Effector CD4-positive, alpha-beta T cell (primary cell): ENCODE measurements at places on chromosomes 13 and 19.

DNA sequence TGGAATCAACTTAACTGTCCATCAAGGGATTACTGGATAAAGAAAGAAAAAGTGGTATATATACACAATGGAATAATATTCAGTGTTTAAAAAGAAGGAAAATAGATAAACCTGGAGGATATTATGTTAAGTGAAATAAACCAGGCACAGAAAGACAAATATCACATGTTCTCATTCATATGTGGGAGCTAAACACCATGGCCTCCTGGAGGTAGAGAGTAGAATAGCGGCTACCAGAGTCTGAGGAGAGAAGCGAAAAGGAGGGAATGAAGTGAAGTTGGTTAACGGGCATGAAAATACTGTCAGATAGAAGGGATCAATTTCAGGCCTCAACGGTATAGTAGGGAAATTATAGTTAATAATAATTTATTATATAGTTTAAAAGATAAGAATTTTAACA is 147.5 kb upstream of the OBI1 start:
- DNase-seq, result no peak

DNA sequence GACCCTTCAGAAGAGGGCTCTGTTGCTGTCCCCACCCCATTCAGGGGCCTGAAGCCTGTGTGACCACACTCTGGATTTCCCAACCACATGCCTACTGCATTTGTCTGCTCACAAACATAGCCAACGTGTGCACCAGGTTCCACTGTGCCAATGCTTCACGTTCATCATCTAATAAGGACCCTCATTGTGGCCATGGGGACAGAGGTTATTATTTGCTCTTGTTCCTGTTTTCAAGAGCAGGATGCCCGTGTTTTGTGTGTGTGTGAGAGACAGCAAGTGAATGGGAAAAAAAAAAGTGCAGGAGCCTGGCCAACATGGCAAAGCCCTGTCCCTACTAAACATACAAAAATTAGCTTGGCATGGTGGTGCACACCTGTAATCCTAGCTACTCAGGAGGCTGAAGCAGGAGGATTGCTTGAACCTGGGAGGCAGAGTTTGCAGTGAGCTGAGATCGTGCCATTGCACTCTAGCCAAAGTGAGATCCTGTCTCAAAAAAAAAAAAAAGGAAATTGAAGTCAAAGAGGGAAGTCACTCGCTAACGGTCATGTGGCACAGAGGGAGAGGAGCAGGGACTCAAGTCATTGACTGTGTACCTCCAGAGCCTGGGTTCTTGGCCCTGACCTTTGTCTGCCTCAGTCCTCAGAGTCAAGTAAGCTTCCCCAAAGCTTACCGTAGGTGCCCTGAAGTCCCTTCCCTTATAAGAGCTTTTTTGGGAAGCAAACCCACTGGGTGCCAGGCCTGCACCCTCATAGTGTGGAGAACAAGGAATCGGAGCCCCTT is 6.9 kb downstream of the B3GNT8 start:
- no peak for DNase-seq

DNA sequence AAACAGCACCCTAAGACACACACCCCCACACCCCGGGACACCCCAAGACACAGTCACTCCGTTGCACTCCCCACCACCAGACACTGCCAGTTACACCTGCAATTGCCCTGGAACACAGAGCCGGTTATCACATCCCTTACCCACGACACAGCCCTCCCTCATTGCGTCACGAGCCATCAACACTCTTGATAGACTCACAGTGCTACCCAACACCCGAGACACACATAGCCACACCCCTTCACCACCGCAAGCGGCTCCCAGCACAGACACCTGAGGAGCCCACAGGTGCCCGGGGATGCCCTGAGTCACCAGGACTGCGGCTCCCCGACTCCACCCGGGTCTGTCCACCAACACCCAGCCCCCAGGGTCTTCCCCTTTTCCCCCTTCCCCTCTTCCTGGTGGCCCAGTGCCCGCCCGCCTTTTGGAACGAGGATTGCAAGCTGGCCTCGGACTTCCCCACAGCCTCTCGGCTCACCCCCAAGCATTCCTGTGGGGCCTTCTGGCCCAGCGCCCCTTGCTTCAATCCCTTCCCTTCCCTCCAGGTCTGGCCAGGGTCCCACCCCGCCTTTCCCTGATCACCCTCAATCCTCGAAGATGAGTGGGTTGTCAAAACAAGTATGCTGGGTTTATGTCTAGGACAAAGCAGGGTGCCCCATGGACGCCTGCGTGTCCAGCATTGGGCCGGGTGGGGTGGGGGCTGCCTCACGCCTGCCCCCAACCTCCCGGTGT is 1.7 kb upstream of the PTGER1 start:
- DNase-seq, result no peak

DNA sequence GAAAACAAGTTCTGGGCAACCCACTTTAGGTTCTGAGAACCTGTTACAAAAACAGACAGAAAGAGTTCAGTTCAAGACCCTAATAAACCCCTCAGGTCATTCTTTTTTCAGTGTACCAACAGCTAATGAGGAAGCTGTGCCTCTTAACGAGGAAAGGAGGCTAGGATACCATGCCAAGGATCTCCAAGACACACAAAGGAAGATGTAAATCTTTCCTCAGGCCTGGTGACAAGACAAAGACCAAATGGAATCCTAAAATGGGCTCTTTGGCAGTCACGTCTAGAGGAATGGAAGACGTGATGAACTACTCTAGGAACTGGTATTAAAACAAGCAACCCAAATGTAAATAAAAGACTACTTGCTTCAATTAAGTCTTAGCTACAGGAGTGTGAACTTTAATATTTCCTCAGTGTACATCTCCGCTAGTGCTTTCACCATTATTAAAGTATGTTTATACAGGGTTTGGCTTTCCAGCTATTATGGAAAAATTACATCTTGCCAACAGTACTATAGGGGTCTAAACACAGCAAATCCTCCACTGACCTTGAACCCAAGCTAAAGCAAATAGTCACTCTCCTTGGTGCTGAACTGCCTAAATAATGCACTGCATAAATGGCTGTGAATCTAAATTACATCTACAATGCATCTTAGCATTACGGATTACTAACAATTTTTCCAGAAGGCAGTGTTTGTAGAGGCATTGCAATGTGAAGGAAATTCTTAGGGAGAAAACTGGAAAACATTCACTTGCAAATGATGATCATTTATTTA is 42.3 kb downstream of the ENOX1 start:
- no peak for DNase-seq

DNA sequence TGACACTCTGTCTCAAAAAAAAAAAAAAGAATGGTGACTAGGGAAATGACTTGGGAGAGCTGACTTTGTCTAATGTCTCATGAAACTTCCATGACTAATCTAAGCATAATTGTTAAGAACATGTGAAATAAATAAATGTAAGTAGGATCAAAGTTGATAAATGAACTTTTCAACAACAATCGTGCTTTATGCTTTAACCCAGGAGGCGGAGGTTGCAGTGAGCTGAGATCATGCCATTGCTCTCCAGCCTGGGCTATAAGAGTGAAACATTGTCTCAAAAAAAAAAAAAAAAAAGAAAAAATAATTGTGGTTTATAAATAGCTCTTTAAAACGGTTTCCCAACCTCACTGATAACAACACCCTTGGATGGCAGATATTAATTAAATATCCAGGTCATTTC is 12.9 kb upstream of the AKT2 start:
- DNase-seq, result no peak

DNA sequence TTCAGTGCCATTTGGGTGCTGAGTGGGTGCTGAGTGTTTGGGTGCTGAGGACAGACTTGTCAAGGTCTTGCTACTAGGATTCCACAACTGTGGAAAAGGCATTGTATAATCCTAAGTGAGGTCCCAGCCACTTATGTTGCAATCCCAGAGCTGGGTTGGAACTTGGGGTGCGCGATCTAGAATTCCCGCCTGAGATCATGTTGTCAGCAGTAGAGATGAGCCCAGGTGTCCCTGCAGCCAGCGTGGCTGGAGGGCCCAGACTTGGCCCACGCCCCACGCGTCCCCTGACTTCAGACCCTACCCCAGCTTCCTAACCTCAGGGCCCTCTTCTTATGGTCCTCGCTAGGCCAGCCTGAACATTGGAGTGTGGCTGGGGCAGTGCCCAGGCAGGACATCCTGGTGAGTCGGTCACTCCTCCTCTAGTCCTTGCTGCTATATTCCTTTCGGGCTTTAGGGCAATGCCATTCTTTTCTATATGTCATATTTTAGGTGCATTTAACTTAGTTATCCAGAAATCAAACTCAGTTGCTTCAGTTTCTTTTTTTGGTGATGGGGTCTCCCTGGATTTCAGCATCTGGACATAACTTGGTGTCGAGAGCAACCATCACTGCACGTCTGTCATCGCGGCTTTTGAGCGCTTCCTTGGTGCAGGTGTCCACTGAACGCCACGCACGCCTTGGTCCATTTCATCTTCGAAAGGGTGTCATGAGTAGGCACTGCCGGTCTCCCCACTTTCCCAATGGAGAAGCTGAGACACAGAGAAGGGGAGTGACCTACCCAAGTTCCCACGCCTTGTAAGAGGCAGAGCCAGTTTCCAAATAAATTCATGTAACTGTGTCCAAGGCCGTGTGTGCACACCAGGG is 46.4 kb upstream of the F7 start:
- no peak for DNase-seq

DNA sequence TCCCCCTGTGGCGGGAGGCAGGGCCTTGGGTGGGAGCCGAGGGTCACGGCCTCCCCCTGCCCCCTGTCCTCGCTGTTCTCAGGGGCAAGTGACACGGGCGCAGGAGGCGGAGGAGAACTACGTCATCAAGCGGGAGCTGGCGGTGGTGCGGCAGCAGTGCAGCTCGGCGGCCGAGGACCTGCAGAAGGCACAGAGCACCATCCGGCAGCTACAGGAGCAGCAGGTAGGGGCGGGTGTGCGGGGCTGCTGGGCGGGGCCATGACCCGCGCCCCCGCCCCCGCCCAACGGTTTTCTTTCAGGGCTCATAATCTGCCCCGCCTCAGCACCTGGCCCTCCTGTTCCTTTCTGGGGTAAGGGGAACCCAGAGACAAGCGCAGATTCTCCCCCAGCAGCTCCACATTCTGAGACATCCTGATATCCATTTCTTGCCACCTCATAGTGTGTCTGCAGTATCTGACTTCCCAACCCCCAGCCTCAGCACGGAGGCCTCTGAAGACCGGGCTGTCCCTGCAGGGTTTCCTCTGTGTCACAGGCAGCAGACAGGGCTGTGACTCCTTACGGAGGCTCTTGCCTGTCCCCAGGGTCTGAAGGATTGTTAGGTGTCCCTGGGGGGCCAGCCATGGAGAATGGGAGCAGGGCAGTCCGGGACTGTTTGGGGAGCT is 15.9 kb downstream of the PRR36 start:
- no peak for DNase-seq

GRCh38 chr13:71316792-71317363 is 550.1 kb downstream of the DACH1 start:
- DNase-seq, result no peak
